ENCODE measurements at places on chromosomes 2 and 18. TPM values are rescaled to one million over a fixed set of nuclear protein-coding genes. Genes with fewer than 3 reads are reported as not detected.

Gene FSIP2
- 0.33 TPM for total RNA-seq

Gene PXDN
- total RNA-seq, result 560 TPM

Gene NTSR2
- total RNA-seq, result not detected

Gene SETBP1
- total RNA-seq, result 9.3 TPM

Gene OXER1
- not detected for total RNA-seq

Gene SEPTIN10
- 70.9 TPM for total RNA-seq

Gene LAPTM4A
- 118 TPM for total RNA-seq

Gene TRABD2A
- 1.1 TPM for total RNA-seq

Gene KCNG3
- under 0.01 TPM for total RNA-seq

Gene INPP5D
- total RNA-seq, result 26.1 TPM

Gene PTPRM
- 123 TPM for total RNA-seq

Gene FRZB
- under 0.01 TPM for total RNA-seq

Gene DES
- not detected for total RNA-seq

Gene TPO
- not detected for total RNA-seq

Gene ANO7
- 1.6 TPM for total RNA-seq

Gene ZBTB7C
- total RNA-seq, result not detected

Gene RAB1A
- 80.0 TPM for total RNA-seq

Gene DSC3
- total RNA-seq, result 0.33 TPM
